Esophagus squamous epithelium (tissue), 5 donors: ENCODE measurements at places on chromosomes 2 and 18.

GRCh38 chr2:30371772-30372373, 75.2 kb upstream of the LCLAT1 start:
- H3K27ac ChIP-seq = no peak overlapping the region
- no peak overlapping the region for H3K4me3 ChIP-seq
- no peak for DNase-seq
- H3K4me1 ChIP-seq = no peaks in the 10 kb centered on the region
- no peaks in the 10 kb centered on the region for H3K36me3 ChIP-seq

- no peak overlapping the region for H3K27ac ChIP-seq
- DNase-seq = no peak
- H3K4me3 ChIP-seq = no peak overlapping the region
- H3K36me3 ChIP-seq = no peaks in the 10 kb centered on the region
- H3K4me1 ChIP-seq = peaks cover 6% of the 10 kb centered on the region
- no peaks in the 10 kb centered on the region for H3K27me3 ChIP-seq
Observed at GRCh38 chr18:7878265-7879211, 311.4 kb downstream of the PTPRM start.

- peaks cover 39% of the 10 kb centered on the region for H3K4me1 ChIP-seq
- H3K27ac ChIP-seq = peak overlapping the region; percentile 88
- no peaks in the 10 kb centered on the region for H3K27me3 ChIP-seq
- no peaks in the 10 kb centered on the region for H3K36me3 ChIP-seq
- no peak for DNase-seq
Observed at GRCh38 chr2:9807555-9808305, 35.5 kb upstream of the TAF1B start.

DNA sequence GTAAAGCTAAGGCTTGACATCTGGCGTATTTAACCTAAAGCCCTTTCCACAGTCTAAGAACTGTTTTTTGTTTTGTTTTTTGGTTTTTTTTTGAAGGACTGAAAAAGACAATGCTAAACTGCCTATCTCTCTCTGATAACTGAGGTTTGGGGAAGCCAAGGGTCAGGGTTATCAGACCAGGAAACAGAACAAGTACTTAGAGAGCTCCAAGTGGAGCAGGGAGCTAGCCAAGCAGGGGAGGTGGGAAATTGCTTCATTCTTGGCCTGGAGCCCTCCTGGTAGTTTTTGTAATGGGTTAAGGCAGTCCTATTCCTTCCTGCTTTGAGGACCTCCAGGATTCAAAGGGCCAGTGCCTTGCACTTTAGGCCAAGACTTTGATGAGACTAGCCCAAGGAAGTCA, 154.3 kb upstream of the LTBP1 start:
- no peak overlapping the region for H3K27ac ChIP-seq
- H3K4me3 ChIP-seq = no peak overlapping the region
- H3K4me1 ChIP-seq = no peaks in the 10 kb centered on the region
- no peak for DNase-seq
- no peaks in the 10 kb centered on the region for H3K36me3 ChIP-seq

DNA sequence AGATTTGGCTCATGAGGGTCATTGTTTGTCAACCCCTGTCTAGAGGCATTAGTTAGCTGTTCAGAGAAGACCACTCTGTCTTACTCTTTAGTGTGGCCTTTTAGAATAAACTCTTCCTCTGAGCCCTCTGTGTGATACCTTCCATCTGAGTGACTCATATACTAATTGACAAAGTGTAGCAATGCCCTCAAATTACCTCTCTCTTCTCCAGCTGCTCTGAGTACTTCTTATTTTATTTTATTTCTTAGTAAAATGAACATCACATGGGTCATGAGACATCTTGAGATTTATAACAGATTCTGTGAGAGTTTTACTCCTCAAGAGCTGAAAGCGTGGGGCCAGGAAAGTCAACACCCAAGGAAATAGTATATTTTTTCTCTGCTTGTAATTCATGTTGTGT, 67.4 kb downstream of the KCTD18 start:
- H3K27ac ChIP-seq = no peak overlapping the region
- peaks cover 89% of the 10 kb centered on the region for H3K36me3 ChIP-seq
- no peak overlapping the region for H3K4me3 ChIP-seq
- H3K4me1 ChIP-seq = no peaks in the 10 kb centered on the region
- DNase-seq = no peak
- H3K27me3 ChIP-seq = no peaks in the 10 kb centered on the region

DNA sequence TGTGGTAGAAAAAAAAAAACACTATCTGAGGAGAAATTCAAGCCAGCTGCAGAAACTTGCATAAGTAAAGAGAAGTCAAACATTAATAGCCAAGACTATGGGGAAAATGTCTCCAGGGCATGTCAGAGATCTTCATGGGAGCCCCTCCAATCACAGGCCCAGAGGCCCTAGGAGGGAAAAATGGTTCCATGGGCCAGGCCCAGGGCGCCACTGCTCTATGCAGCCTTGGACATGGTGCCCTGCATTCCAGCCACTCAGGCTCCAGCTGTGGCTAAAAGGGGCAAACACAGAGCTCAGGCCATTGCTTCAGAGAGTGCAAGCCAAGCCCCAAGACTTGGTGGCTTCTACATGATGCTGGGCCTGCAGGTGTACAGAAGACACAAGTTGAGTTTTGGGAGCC, 354.7 kb downstream of the NBAS start:
- no peaks in the 10 kb centered on the region for H3K4me1 ChIP-seq
- no peak overlapping the region for H3K4me3 ChIP-seq
- no peak for DNase-seq
- H3K36me3 ChIP-seq = no peaks in the 10 kb centered on the region

DNA sequence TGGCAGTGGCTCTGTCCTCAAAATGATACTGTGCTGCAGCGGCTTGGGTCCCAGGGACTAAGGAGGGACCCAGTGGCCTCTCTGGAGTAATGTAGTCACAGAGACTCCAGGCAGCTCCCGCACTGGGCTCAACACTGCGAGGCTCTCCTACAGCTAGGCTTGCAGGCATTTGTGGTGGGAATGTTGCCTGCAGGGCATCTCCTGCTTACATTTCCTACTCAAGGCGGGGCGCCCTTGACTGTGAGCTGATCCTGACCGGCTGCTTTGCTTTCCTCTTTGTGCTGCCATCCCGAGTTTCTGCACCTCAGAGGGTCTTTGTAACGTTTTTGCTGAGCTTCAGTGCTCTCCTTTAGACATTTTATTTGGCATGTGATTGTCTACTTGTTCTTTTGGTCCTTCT, 177.4 kb upstream of the FN1 start:
- H3K4me3 ChIP-seq = no peak overlapping the region
- H3K4me1 ChIP-seq = no peaks in the 10 kb centered on the region
- DNase-seq = no peak
- no peaks in the 10 kb centered on the region for H3K27me3 ChIP-seq
- H3K27ac ChIP-seq = no peak overlapping the region
- no peaks in the 10 kb centered on the region for H3K36me3 ChIP-seq

GRCh38 chr2:71100195-71100964, 29.6 kb downstream of the MCEE start:
- H3K4me1 ChIP-seq = peaks cover 39% of the 10 kb centered on the region
- H3K27me3 ChIP-seq = no peaks in the 10 kb centered on the region
- H3K27ac ChIP-seq = no peak overlapping the region
- H3K4me3 ChIP-seq = no peak overlapping the region
- no peak for DNase-seq

DNA sequence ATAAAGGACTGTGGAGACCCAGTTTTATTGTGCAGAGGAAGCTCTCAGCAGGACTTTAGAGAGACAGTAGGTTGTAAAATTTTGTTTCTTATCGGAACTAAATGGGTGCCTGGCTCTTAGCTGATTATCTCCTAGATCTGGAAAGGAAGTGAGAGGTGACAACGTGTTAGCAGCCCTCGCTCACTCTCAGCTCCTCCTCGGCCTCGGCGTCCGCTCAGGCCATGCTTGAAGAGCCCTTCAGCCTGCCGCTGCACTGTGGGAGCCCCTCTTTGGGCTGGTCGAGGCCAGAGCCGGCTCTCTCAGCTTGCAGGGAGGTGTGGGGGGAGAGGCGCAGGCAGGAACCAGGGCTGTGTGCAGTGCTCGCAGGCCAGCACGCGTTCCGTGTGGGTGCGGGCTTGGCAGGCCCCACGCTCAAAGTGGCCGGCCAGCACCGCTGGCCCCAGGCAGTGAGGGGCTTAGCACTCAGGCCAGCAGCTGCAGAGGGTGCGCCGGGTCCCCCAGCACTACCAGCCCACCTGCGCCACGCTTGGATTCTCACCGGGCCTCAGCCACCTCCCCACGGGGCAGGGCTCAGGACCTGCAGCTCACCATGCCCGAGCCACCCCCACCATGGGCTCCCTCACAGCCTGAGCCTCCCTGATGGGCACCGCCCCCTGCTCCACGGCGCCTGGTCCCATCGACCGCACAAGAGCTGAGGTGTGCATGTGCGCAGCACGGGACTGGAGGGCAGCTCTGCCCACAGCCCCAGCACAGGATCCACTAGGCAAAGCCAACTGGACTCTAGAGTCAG, 4.6 kb upstream of the MFF start:
- H3K27ac ChIP-seq = no peak overlapping the region
- H3K4me1 ChIP-seq = no peaks in the 10 kb centered on the region
- H3K4me3 ChIP-seq = no peak overlapping the region
- H3K27me3 ChIP-seq = no peaks in the 10 kb centered on the region
